ENCODE measurements at places on chromosomes 13 and 19. TPM values are rescaled to one million over a fixed set of nuclear protein-coding genes. Genes with fewer than 3 reads are reported as not detected.

DNA sequence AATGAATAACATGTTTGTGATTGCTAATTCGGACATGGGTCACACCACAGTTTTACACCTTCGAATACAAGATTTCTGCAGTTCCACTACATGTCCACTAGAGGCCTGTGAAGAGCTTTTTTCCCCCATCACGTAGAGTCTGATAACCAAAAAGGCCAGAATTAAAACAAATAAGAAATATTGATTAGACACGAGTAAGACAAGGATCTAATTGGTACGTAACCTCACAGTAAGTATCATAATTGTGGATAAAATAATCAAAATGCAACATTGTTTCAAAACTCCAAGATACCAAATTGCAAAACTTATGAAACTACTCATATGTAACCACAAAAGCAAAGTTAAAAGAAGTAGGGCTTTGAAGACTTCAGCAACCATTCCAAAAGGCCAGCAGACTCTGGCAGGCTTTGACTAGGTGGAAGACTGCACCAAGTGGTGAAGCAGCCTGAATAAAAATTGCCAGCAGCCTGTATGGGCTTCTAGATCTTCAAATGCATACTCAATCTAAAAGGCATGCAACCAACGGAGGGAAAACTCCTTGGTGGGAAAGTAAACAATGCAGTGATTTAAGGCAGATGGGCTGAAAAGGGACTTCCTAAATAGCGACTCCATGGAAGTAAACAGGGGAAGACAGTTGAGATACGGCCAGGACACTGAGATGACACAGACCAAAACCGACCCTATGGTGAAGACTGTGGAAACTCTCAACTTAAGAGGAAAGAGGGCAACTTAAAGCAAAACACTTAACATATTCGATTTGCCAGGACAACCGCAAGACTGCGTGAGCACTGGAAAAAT is 56.7 kb downstream of the STARD13 start:
- DNase-seq = peak; percentile 53

KIR2DL3 gene
- total RNA-seq = not detected

- DNase-seq = no peak
Observed at GRCh38 chr13:39394796-39395678, 208.0 kb downstream of the LHFPL6 start.

DNA sequence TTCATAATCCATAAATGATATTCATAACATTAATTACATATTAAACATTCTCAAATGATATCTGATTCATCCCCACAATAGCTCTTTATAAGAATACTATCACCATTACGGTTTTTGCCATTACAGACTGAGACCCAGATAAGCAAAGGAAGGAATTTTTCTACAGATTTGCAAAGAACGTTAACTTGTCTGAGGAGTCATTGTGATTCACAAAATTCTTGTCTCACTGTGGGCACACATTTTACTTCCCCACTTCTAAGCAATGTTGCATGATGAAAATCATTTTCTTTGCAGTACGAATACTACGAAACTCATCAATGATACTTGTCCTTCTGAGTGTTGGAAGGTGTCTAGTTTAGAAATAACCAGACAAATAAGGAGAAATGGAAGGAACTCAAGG is 70.1 kb downstream of the NALCN start:
- DNase-seq = no peak

FUZ gene
- 19.5 TPM for total RNA-seq

ZNF773 gene
- 6.9 TPM for total RNA-seq

C19orf18 gene
- not detected for total RNA-seq

DNA sequence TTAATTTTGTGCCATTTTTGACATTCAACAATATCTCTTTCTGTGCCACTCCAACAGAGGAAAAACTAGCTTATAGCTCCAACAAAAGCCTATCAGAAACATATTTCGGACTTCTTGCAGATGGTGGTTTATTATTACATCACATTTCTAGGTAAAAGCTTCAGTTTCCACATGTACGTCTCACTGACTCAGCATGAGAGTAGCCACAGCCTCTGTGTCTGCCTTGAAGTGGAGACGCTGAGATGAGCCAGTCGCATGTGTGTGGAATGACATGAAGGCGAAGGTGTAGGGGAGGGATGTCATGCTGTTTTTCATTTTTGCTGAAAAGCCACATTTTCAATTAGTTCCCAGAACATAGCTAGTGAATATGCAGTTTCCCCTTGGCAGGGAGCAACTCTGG is 598.6 kb downstream of the EFNB2 start:
- DNase-seq = no peak

ZNF443 gene
- 6.0 TPM for total RNA-seq

KIR2DL4 gene
- total RNA-seq = not detected

- DNase-seq = no peak
Observed at GRCh38 chr19:11244846-11245589, 5.6 kb downstream of the ANGPTL8 start.

DNA sequence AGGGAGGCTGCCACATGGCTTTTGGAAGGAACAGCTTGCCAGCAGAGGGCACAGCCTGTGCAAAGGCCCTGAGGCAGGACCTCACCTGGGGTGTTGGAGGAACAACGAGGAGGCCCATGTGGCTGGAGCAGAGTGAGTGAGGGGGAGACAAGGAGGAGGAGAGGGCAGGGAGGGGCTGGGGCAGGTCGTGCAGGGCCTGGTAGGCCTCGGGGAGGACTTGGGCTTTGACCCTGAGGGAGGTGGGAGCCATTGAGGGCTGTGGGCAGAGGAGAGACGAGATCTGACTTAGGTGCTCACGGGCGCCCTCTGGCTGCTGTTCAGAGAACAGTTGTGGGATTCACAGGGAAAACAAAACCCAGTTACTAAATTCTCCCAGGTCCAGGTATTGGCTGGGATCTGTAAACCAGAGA is 25.2 kb downstream of the ZNRF4 start:
- DNase-seq = no peak

DNA sequence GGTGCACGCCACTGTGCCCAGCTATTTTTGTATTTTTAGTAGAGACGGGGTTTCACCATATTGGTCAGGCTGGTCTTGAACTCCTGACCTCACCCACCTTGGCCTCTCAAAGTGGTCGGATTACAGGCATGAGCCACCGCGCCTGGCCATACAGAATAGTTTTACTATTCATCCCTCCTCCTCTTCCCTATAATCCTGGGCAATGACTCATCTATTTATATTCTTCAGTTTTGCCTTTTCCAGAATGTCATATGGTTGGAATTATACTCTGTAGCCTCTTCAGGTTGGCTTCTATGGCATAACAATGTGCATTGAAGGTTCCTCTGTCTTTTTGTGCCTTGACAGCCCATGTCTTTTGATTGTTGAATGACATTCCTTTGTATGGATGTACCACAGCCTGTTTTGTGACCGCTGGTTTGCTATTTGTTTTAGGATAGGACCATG is 22.2 kb upstream of the LRP3 start:
- DNase-seq = no peak

GRCh38 chr19:2110822-2111221 is 14.1 kb downstream of the IZUMO4 start:
- DNase-seq = no peak

GRCh38 chr13:21106089-21106488 is 44.7 kb upstream of the LATS2 start:
- no peak for DNase-seq

JSRP1 gene
- 0.30 TPM for total RNA-seq

C13orf46 gene
- not detected for total RNA-seq

DNA sequence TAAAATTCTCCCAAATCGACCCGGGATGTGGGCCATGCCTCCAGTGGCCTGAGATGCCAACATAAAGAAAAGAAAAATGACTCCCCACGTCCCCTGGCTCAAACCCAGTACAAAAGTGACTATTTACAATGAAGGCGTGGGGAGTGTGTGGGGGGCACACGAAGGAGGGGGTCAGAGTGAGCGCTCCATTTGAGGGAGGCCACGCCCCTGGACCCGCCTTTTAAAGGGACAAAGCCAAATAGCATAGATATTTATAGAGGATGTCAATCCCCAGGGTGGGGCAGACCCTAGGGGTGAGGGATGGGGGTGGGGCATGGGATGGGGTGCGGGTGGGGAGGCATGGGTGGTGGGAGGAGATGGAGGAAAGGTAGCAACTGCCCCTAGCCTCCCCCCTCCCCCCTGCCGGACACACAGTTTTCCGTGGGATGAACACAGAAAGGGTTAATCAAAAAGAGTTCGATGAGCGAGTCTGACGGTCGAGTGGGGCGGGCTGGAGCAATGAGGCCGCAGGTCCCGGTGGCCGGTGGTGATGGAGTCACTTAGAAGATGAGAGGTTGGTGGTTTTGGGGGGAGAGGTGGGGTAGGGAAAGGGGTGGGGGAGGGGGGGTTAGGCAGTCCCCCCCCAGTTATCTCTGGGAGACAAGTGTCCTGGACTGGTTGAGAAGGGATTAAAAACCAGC is 20.1 kb upstream of the NANOS2 start:
- no peak for DNase-seq

KLK12 gene
- total RNA-seq = not detected

GRCh38 chr13:59641261-59641660 is 522.5 kb downstream of the DIAPH3 start:
- no peak for DNase-seq

GRCh38 chr19:6693681-6694080 is 23.7 kb upstream of the TNFSF14 start:
- DNase-seq = no peak

GRCh38 chr13:106262886-106263285 is 272.6 kb downstream of the EFNB2 start:
- no peak for DNase-seq

AXL gene
- 35.0 TPM for total RNA-seq

APOC4 gene
- not detected for total RNA-seq

- DNase-seq = peak; percentile 21
Observed at GRCh38 chr13:94192431-94192975, 287.0 kb downstream of the DCT start.

- DNase-seq = peak; percentile 83
Observed at GRCh38 chr13:106570299-106570852, 2.4 kb upstream of the ARGLU1 start.

- no peak for DNase-seq
Observed at GRCh38 chr13:84137292-84137691, 255.0 kb upstream of the SLITRK1 start.

DNA sequence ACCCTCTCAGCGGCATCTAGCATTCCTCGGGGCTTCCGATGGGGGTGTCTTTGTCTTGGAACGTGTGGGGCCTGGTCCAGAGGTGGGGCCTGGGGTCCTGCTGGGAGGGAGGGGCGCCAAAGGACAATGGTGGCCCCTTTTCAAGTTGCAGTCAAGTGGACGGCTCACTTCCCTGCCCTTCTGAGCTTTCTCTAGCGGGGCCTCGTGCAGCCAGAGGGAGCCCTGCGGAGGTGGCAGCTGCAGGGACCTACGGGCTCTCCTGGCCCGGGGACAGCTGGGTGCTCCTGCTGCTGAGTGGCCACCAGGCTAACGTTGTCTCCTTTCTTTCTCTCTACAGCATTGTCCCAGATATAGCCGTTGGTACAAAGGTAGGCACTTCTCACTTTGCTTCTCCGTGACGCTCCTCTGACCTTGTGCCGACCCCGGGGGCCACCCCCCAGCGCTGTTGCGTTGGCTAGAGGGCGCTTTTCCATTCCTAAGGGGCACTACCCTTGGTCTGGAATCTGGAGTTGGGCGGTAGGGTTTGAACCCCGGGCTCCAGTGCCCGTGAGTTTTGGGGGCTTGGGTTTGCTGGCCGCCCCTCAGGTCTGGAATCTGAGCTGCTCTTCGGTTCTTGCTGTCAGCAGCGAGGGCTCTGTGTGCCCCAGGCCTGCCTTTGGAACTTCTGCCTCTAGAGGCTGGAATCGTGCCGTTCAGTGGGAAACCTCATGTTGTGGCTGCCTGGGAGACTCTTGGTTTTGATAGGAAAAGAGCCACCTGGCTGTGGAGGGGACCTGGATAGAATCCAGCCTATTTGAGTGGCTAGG is 2.0 kb downstream of the PTBP1 start:
- no peak for DNase-seq

- DNase-seq = peak; percentile 57
Observed at GRCh38 chr19:45999653-46000121, 4.4 kb downstream of the CCDC61 start.

DNA sequence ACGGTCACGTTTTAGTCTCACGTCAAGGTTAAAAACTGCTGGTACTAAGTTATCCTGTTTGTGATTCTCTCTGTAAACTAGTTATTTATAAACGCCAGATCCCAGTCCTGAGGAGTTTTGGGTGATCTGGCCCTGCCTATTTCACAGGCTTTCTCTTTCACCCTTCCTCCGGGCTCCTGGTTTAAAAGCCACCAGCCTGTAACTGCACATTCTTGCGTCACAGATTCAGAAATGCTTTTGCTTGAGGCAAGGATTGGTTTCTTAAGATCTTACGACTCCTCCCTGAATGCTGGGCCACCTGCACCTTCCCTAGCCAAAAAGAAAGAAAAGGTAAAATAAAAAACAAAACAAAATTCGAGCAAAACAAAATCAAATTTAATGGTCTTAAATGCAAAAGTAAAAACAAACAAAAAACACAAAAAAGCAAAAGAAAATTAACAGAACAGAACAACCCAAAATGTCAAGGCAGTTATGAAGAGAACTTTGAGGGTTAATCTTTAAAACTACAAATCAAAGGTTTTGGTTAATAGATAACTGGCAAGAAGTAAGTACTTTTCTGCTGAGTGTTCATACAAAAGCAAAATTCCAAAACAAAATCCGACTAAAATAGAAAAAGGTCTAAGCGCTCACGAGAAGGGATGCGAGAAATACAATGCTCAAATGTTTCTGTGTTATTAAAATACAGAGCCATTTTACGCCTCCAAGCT is 18.6 kb upstream of the TIMM44 start:
- no peak for DNase-seq

GRCh38 chr13:25186187-25186586 is 14.1 kb upstream of the AMER2 start:
- DNase-seq = no peak

- DNase-seq = peak; percentile 75
Observed at GRCh38 chr13:30341815-30342570, 34.6 kb upstream of the KATNAL1 start.

DNA sequence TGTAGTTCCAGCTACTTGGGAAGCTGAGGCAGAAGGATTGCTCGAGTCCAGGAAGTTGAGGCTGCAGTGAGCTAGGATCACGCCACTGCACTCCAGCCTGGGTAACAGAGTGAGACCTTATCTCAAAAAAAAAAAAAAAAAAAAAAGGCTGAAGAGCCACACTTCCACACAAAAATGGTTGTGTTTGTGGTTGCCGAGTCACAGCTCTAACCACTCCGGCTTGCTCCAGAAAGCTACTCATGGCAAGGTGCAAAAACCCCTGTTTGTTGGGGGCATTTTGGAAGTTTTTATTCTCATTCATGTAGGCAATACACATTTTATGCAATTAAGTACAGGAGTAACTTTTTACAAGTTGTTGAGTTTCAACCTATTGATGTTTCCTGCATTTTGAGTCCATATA is 93.5 kb downstream of the INSR start:
- no peak for DNase-seq

DNA sequence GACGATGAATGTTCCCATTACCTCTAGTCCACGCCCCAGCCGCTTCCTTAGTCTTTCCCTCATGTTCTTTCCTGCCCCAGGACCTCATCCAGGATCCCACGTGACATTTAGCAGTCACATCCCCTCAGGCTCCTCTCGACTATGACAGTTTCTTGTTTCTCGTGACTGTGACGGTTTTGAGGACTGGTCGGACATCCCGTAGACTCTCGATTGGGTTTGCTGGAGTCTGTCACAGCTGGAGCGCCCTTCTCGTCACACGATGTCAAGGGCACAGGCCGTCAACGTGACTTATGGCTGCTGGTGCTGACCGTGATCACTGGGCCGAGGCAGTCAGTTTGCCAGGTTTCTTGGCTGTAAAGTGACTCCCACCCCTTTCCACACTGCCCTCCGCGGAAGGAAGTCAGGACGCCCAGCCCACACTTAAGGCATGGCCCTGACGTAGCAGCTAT is 22.8 kb downstream of the ELAVL1 start:
- DNase-seq = no peak

PSG6 gene
- not detected for total RNA-seq

- DNase-seq = no peak
Observed at GRCh38 chr13:98599502-98600328, 22.8 kb upstream of the STK24 start.

Measured in hepatocyte (in vitro differentiated cells).